ENCODE measurements at places on chromosomes 1 and 21.
A peak's percentile ranks its signal among the peaks of the same experiment; 100 is the strongest.

DNA sequence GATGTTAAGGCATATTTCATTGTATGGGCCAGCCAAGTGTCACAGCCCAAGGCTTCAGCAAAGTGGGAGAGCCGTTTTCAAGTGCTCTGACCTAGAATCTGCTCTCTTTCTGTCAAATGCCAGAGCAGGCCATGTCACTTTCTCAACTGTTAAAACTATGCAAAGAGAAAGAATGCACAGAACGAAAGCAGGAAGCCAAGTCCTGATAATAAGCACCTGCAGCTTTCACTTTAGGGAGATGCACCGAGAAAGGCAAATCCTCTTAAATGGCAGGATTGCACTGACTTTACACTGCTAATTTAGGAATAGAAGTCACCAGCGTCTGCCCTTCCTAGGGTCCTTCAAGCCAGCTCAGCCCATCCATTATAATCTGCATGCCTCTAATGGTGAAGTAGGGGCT lies 49.2 kb upstream of the NTPCR start:
- no peak for DNase-seq

GRCh38 chr21:20971296-20971921 lies 26.8 kb upstream of the NCAM2 start:
- DNase-seq, result peak; percentile 85

DNA sequence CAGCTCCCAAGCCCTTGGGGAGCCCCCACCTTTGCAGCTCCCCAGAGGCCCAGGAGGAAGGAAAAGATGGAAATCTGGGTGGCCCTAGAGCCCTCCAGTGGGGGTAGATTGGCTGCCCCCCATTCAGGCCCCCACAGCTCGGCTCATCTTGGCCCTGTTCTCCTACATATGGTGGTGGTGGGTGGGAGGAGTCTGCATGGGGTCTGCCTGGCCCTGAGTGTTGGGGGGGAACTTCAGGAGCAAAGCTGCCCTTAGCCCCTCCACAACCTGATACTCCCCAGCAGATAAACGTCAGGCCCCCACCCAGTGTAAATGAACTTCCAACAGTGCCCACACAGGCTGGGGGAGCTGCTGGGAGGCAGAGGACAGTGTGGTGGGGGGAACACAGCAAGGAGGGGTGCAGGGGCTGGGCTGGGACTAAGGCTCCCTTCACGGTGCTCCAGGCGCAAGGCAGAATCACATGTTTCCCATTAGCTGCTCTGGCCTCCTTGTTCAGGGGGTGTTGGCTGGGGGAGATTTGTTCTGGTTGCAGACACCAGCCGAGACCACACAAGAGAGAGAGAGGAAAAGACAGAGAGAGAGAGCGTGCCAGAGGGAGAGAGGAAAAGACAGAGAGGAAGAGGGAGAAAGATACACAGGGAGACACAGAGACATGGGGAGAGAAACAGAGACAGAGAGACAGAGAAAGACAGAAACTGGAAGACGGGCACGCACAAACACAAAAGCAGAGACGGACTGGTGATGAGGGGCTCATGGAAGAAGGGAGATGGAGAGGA lies 42.6 kb downstream of the AHDC1 start:
- no peak for DNase-seq

GRCh38 chr1:12174924-12175810 lies 8.4 kb downstream of the TNFRSF1B start:
- no peak for DNase-seq
